Activated B cell treated with CpG ODN at 0.5 μM for 24 hours (primary cell): ENCODE measurements at places on chromosomes 7 and 10.

DNA sequence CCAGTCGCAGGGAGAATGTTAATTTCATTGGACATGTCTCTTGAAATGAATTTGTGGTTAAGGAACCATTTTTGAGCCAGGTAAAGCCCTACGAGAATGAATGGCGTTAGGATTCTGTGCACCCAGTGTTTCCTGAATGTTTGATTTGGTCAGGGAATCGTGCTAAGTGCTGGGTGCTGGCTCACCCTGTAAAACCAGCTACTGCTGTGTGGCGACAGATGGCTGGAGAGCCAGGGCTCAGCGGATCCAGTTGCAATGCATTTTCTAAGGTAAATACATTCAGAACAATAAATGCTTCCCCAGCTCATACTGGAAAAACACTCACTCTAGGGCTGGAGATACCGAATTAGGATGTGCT is 355.5 kb downstream of the GLRX3 start:
- no peak for DNase-seq

DNA sequence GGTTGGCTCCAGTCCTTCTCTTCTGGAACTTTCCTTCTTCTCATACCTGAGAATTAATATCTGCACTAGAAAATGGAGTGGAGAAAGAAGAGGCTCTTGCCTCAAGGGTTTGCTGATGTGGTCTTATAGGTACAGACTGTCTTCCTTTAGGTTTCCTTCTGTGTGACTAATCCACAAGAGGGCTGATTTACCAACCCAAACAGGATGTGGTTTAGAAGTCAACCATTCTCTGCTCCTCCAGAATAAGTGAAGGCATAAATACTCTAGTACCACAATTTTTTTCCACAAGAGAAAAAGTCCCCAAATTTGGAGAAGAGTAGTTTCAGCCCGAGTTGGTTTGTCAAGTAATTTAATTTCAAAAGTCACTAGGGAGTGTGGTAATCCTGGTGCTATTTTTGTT is 85.8 kb downstream of the NRP1 start:
- DNase-seq: no peak

DNA sequence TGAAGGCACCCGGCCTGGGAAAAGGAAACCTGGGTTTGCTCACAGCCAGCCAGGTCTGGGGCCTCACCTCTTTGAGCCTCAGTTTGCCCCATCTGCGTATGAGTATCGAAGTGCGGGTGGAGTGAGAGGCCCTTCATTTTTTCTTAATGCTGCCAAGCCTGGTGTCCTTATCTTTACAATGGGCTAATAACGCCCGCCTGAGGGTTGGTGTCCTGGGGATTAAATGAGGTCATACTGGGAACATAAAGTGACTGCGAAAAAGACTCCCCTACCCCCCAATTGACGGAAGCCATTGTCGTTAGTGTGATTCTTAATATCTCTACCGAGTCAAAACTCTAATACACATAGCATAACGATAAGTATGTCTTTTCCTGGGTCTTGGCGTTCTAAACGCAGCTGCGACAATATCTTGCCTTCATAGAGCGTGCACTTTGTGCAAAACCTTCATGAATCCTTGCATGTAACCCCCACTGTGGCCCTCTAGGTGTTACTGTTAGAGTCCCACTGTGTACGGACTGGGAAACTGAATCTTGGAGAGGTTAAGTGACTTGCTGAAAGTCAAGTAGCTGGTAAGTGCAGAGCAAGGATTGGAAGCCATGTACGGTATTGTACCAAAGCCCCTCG is 11.4 kb upstream of the GRB10 start:
- no peak for DNase-seq

DNA sequence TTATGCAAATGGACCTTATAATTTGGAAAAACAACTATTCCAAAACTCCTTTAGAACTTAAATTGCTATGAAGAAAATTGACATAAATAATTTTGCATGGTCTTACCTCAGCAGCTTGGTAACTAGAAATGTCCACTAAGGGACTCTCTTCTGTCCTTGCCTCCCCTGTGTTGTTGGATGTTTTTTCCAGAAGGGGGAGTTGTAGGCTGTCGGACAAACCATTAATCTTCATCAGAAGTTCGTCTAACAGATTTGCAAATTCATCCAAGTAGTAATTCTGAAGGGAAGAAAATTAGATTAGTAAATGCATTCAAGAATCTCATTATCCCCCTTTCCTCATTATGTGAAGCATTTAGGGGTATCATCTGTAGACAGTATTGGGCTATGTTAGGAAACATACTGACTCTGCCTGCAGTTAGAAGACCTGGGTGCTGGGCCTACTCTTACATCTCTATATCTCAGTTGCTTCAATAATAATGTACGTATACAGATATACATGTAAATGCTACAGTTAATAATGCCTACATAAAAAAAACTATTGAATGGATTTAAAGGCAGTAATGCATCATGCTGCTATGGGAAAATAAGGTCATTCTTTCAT is 155.6 kb downstream of the PKD1L1 start:
- DNase-seq: no peak

- no peak for DNase-seq
Observed at GRCh38 chr10:28674782-28675181, 2.5 kb upstream of the BAMBI start.

- no peak for DNase-seq
Observed at GRCh38 chr10:103382769-103383168, 13.5 kb downstream of the ATP5MK start.

DNA sequence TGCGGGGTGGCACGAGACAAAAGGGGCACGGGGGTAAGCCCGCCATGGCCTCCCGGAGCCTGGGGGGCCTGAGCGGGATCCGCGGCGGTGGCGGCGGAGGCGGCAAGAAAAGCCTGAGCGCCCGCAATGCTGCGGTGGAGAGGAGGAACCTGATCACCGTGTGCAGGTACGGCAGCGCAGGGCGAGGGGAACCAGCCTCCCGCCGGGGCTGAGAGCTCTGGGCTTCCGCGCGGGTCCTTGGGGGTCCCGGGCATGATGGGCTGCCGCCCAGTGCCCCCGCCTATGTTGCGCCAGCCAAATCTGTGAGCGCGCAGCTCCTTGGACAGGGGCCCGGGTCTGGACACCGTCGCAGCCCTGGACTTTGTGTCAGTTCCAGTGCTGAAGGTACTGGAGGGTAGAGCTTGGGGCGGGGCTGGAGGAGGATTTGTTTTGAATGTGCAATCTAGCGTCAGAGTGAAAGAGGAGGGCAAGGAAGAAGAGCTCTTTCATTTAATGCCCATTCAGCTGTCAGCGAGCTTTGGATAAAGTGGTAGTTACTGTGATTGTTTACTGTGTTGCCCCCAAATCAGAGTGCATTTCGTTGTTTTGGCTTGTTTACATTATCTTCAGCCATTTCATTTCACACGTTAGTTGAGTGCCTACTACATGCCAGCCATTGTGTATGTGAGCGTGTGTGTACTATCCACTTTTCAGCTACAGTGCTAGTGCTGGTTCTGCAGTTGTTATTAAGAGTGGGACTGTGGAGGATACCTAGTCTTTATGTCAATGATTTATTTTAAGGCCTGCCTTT is 777 bp downstream of the RUNDC3B start:
- peak; percentile 44 for DNase-seq

GRCh38 chr10:124198871-124199270 is 105.5 kb upstream of the CHST15 start:
- no peak for DNase-seq

GRCh38 chr10:33125111-33125510 is 167.1 kb upstream of the ITGB1 start:
- DNase-seq: no peak

- DNase-seq: peak; percentile 42
Observed at GRCh38 chr10:60943316-60944057, 498 bp downstream of the RHOBTB1 start.

DNA sequence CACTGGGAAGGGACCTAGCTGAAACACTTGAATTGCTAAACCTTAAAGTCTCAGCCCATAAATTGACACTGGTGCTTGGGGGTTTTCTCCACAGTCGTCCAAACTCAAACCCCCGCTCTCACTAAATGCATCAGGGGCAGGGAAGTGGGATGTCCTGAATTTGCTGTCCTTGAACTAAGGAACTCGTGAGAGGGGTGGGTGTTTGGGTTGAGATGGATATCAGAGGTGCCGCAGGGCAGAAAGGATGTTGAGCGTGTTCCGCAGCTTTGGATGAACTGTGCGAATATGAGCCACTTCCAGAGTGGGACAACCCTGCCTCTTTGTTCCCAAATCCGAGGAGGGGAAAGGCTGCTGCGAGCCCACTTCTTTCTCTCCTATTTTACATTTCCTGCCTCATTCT is 90.3 kb upstream of the LYZL2 start:
- DNase-seq: no peak

- no peak for DNase-seq
Observed at GRCh38 chr7:121475806-121476205, 79.7 kb upstream of the FAM3C start.

GRCh38 chr10:4121502-4122380 is 336.7 kb upstream of the KLF6 start:
- DNase-seq: peak; percentile 30

DNA sequence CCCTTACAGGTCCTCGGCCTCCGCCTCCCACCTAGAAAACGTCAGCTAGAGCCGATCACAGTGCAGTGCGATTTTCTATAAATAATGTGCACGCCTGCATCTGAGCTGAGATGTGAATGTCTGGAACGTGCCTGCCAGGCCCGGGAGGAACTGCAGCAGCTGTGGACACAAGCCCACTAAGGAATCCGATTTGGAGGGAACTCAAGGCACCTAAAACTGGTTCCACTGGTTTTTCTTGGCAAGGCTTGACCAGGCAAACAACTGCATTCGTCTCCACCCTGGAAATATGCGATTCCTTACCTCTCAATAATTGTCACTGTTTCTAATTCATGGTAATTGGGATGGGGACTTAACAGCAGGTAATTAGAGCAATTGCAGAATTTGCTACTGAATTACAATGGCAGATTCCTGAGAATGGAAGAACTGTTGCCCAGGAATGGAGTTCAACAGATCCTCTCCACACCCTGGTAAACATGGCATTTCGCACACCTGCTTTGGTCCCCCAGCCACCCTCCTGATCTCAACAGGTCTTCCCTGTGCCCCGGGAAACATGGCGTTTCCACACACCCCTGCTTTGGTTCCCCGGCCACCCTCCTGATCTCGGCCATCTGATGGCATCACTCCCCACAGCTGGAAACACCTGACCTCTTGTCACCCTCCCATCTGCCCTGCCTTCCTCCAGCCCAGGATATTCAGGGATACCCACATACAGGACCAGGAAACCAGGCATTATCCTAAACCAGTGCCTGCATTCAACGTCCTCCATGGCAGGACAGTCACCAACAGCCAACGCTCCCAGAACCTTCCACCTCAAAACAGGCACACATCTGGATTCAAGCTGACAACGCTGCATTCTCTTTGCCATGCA is 76.0 kb downstream of the DIP2C start:
- no peak for DNase-seq

- DNase-seq: no peak
Observed at GRCh38 chr7:128422842-128423241, 13.1 kb upstream of the IMPDH1 start.

DNA sequence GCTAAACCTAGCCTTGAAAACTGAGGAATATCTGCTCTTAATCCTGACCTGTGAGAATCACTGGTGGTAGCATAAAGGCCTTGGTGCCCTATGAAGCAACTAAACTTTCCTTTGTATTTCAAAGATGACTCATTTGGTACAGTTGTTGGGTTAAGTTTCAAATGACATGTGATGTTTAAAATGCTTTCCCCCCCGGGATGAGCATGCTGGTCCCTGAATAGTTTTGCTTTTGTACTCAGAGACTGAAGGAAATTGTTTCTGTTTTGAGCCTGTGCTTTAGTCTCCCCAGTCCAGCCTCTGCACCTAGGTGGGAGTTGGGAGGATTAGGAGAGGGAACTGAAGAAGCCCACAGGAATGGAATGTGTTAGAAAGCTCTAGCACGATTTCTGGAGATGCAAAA is 258.9 kb upstream of the NPY start:
- DNase-seq: no peak

- no peak for DNase-seq
Observed at GRCh38 chr7:91068136-91068795, 196.0 kb upstream of the FZD1 start.
